Pancreas (tissue), 10 donors: ENCODE measurements at places on chromosomes 16 and 17.

GRCh38 chr16:85303354-85303883 lies 191.1 kb upstream of the CIBAR2 start:
- no peaks in the 10 kb centered on the region for H3K36me3 ChIP-seq
- peak; percentile 64 for DNase-seq
- H3K27me3 ChIP-seq = no peaks in the 10 kb centered on the region
- H3K27ac ChIP-seq = no peak overlapping the region

DNA sequence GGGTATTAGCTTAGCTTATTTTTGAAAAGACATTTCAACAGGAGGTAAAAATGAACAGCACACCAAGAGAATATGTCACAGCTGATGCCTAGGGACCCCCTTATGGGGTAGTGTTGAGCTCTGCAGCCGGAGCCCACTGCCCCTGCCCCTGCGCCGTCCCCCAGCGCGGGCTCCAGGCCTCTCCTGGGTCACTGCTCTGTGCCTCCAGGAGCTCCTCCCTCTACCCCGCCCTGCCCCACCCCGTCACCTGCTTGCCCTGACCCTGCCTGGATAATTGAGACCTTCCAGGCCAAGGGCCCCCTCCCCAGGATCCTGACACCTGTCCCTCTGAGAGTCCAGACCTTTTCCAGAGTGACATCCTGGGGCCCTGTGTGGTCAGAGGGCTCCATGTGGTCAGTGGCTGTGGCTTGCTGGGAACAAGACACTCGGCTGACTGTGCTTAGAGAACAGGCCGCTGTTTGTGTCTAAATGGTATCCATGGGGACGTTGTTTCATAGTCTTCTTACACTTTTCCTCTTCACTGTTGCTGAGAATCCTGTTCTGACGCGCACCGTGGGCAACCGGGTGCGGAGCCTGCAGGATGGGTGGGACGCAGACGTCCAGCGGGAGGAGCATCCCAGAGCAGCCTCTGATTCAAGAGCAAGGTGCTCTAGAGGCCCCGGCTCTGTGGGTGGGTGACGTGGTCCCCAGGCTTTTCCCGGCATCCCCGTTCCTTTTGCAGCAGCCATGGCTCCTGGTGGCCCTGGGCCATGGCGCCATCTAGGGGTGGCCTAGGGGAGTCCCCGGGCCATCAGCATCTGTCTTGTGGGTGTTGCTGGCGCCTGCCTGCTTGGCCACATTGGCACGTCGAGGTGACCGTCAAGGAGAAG lies 20.0 kb upstream of the WFIKKN1 start:
- H3K27me3 ChIP-seq = no peaks in the 10 kb centered on the region
- peak; percentile 89 for DNase-seq
- no peaks in the 10 kb centered on the region for H3K36me3 ChIP-seq
- H3K27ac ChIP-seq = no peak overlapping the region

DNA sequence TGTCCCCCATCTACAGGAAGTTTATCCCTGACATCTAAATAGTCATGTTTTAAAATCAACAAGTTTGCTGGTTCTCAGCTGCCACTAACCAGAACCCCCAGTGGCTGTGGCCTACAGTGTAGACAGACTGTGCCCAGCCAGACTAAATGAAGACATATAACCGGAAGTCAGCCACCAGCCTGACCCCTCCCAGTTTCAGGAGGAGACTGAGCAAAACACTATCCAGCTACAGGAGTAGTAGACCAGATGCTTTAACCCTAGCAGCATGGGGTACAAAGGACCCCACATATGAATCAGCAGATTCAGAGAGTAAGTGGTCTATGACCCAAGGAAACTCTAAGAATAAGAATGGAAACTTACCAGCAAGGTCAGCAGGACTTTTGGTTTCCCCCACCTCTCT lies 83.4 kb downstream of the HIC1 start:
- DNase-seq = no peak
- no peak overlapping the region for H3K4me3 ChIP-seq
- no peak overlapping the region for H3K27ac ChIP-seq
- no peaks in the 10 kb centered on the region for H3K36me3 ChIP-seq

DNA sequence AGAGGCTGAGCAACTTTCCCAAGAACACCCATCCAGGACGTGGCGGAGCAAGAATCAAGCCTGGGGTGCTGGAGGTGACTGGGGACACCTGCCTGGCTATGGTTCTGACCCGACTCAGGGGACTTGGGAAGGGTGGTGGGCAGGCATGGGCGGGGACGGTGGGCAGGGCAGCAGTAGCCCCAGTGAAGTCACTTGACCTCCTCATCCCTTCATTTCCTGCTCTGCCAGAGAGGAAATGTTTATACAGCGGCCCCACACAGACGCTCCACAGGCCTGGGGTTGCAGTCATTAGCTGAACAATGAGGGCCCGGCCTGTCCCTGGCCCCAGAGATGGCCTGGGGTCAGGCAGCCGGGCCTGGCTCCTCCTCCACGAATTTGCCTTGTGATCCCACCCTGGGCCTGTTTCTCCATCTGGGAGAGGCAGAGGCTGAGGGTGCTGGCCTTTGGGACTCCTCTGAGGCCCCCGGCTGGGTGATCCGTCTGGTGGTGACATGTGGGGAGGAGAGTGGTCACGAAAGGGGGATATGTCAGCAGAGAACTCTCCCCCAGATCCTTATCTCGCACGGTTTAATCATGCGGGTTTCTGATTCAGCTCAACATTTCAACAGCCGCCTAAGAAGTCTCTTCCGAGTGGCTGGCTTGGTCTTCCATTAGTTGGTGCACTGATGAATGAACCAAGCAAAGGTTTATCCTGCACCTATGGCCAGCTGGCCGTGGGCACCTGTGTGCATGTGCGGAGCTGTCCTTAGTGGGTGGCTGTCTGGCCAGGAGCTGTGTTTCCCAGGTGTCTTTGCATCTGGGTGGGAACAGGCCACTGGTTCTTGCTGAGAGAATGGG lies 175.9 kb downstream of the IRF8 start:
- no peaks in the 10 kb centered on the region for H3K27me3 ChIP-seq
- no peak overlapping the region for H3K4me3 ChIP-seq
- H3K36me3 ChIP-seq = no peaks in the 10 kb centered on the region
- no peaks in the 10 kb centered on the region for H3K4me1 ChIP-seq

GRCh38 chr16:11901091-11901490 lies 14.7 kb downstream of the GSPT1 start:
- H3K4me1 ChIP-seq = peaks cover 3% of the 10 kb centered on the region
- H3K27ac ChIP-seq = no peak overlapping the region
- no peak for DNase-seq
- H3K36me3 ChIP-seq = no peaks in the 10 kb centered on the region
- H3K4me3 ChIP-seq = no peak overlapping the region

- no peak overlapping the region for H3K27ac ChIP-seq
- no peaks in the 10 kb centered on the region for H3K4me1 ChIP-seq
- no peak for DNase-seq
- no peaks in the 10 kb centered on the region for H3K36me3 ChIP-seq
- H3K27me3 ChIP-seq = no peaks in the 10 kb centered on the region
- H3K4me3 ChIP-seq = no peak overlapping the region
Measured at GRCh38 chr16:86843812-86844211, 265.5 kb downstream of the FOXL1 start.

DNA sequence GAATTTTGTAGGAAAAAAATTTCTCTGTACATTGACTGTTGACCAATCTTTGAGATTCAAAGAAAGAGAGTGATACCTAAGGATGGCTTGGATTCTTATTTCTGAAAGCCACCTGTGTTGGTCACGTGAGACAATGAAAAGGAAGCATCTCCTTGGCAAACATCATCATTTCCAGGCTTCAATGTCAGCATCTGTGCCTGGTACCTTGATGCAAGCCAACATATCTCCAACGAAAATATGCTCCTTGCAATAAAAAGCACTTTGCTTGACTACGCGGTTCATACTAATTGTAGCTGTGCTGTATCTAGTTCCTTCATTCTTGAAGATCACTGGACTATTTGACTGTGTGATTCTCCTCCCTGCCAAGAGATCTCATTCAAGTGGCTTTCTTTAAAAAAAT lies 503.4 kb upstream of the PSMD7 start:
- no peak for DNase-seq
- no peaks in the 10 kb centered on the region for H3K4me1 ChIP-seq
- no peaks in the 10 kb centered on the region for H3K27me3 ChIP-seq
- no peak overlapping the region for H3K27ac ChIP-seq
- no peak overlapping the region for H3K4me3 ChIP-seq
- H3K36me3 ChIP-seq = no peaks in the 10 kb centered on the region

DNA sequence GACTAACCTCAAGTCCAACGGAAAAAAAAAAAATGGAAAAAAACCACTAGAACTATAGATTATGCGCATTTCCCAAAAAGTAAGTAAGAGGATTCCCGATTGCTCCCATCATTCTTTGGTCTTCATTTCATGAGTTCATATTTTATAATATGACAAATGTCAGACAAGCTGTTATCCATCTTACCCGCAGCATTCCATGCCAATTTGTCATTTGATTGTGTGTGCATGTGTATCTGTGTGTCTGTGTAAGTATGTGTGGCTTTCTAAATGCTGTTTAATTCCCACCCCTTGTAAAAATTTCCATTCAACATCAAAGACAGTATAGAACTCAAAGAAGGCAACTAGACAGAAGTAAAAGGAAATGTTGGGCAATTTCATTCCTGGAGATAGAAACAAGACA lies 434.1 kb downstream of the CDH11 start:
- no peaks in the 10 kb centered on the region for H3K27me3 ChIP-seq
- no peak overlapping the region for H3K27ac ChIP-seq
- no peaks in the 10 kb centered on the region for H3K36me3 ChIP-seq
- DNase-seq = no peak
- H3K4me1 ChIP-seq = no peaks in the 10 kb centered on the region

DNA sequence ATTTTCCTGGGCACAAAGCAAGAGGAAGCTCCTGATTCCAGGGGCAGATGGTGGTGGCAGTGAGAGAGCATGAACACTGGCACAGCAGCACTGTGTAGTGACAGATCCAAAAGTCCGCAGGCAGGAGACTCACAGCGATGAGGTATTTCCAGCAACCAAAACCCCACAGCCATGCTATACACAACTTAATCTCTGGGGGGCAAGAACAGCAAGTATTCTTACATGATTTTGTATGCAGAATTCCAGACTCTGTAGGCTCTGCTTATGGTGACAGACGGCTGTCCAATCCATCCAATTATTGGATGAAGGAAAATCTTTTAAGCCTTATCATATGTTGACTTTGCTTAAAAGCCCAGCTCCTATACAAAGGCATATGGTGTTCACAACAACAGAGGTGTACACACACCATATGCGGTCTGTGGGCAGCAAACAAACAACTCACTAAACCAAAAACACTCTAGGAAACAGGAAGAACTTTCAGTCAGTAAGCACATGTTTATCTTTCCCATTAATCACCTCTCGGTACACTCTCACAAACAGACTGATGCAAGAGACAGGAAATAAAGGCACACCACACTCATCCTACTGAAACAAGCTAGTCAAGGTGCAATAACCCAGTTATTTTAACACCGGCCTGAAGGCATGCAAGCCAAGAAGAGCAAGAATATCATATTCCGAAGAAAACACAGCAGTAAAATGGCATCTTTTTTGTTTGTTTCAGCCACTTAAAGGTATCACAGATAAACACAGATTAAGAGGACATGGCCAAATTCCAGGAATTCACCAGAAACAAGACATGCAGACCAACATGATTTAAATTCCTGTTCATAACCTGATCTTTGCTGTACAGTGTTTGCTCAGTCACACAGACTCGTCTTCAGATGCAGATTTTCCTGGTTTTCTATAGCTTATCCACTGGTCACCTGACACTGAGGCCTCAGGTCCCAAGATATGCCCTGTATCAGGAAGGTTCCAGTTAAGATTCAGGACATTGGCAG lies 47.8 kb downstream of the ERN1 start:
- H3K27ac ChIP-seq = peak overlapping the region; percentile 63
- no peaks in the 10 kb centered on the region for H3K27me3 ChIP-seq
- no peak overlapping the region for H3K4me3 ChIP-seq
- peaks cover 21% of the 10 kb centered on the region for H3K36me3 ChIP-seq

DNA sequence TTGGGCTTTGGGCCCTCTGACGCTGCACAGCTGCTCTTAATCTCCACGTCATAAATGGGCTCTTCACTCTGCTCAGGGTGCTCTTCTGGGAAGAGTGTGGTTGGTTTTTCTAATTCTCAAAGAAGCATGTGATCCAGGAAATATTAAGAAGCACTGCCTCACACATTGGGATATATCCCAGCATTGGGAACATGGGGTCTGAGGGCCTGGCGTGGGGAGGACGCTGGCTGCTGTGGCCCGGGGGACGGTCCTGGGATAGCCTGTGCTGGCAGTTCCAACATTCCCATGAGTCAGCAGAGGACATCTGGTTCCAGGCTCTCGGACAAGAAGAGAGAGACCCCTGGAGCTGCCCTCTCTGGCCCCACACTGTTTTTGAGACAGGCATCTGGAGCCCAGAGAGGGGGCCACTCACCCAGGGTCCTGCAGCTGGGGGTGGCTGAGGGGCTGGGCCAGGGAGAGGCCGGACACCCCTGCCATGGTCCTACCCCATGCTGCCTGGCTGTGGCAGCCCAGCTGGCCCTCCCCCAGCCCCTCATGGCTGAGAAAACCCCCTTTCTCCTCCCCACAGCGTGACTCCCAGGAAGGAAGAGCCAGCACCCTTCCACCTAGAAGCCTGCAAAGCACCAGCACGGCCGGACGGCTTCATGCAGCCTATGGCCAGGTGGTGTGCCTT lies 58.8 kb downstream of the NT5M start:
- no peak overlapping the region for H3K27ac ChIP-seq
- H3K27me3 ChIP-seq = peaks cover 3% of the 10 kb centered on the region
- peaks cover 3% of the 10 kb centered on the region for H3K4me1 ChIP-seq
- DNase-seq = no peak
- H3K36me3 ChIP-seq = no peaks in the 10 kb centered on the region
